SK-N-MC (cell line): ENCODE measurements at places on chromosomes 1 and 21.

- no peak for DNase-seq
Observed at GRCh38 chr21:25757531-25757930, 22.8 kb downstream of the GABPA start.

DNA sequence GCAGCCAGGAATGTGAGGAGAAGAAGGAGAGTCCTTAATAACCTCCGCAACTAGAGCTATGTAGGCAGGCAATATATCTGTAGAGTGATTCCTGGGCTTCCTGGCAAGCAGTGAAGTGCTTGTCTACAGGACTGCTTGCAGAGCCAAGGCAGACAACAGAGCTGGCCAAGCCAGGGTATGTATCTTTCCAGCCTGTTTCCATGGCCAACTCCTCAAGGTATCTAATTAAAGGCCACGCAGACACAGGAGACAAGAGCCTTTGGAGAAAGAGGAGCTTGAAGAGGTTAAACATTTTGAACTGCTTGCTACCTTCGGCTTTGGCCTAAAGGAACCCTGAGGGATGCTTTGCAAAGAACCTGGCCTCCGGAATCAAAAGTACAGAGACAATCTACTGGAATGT is 137.4 kb downstream of the PIGK start:
- DNase-seq = no peak

GRCh38 chr21:42417533-42417932 is 13.8 kb downstream of the UBASH3A start:
- DNase-seq = no peak

- DNase-seq = no peak
Observed at GRCh38 chr1:8702850-8703810, 114.3 kb downstream of the RERE start.

GRCh38 chr21:26818906-26819305 is 26.3 kb downstream of the ADAMTS1 start:
- DNase-seq = no peak
